ENCODE measurements at places on chromosomes 2 and 18.

DNA sequence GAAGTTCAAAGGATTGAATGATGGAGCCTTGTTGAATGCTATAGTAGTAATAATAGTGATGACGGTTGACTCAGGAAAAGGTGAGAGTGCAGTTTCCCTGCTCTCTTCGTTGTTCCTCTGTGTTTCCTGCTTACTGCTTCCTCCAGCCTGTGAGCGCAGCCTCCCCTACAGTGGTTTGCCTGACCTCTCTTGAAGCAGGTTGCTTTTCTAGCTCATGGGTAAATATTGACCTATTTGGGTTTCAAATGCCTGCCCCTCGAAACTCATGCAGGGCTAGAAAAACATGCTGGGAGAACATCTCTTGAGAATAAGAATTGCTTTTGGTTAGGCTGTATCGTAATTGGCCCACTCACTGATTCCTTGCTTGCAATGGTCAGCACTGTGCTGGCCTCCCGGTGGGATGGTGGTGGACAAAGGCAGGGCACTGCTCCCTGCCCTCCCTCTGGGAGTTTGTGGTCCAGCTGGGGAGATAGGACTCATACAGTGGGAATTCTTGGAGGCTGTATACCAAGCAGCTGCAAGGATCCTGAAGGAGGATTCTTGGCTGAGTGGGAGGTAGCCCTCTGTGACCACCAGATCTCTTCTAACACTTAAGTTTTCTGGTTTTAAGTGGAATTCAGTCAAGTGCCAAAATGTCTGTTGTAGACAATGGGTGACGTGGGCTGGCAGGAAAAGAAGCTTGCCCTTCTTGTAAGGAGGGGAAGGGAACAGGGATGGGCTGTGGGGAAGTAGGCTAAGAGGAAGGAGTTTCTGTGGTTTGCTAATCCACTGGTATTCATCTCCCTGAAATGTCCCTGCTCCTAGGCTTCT, 5.4 kb upstream of the RNF181 start:
- no peak for DNase-seq

DNA sequence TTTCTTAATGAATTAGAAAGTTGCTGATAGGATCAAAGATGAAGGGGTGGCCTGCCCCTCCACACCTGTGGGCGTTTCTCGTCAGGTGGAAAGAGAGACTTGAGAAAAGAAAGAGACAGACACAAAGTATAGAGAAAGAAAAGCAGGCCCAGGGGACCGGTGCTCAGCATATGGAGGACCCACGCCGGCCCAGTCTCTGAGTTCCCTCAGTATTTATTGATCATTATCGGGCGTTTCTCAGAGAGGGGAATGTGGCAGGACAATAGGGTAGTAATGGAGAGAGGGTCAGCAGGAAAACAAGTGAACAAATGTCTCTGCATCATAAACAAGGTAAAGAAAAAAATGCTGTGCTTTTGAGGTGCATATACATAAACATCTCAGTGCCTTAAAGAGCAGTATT, 144.3 kb downstream of the CCDC102B start:
- DNase-seq, result no peak

- DNase-seq, result no peak
These were observed 83.0 kb downstream of the STPG4 start for GRCh38 chr2:47072018-47072691.

- DNase-seq, result peak; percentile 52
These were observed 17.7 kb downstream of the MPP4 start for GRCh38 chr2:201680743-201681142.

DNA sequence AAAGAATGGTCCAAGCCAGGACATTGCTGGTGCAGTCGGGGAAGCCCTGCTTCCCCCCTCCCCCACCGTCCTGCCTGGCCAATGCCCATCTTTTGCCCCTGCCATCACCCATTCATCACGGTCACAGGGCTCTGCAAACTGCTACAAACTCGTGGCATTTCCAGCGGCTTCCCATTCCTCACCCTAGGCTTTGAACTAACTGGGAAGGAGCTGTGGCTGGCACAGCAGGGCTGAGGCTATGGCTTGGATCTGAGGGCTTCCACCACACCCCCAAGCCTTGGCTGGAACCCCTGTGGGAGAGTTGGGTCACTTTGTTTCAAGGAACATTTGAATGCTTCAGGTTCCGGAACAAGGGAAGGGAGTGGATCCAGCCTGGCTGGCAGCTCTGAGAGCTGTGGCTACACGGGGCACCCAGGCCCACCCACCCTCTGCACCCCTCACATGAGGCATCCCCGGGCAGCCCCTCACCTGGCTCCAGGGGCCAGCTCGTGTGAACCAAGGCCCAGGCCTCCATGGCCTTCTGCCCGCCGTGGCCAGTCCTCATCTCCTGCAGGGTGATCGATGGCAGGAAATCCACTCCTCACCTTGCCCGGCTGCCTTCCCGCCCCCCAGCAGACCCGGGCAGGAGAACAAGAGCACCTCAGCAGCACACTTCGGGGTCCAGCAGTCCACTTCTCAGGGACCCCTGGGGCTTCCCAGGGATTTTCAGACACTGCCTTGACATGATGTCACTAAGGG, 58.8 kb upstream of the OTOS start:
- no peak for DNase-seq

- no peak for DNase-seq
These were observed 57.2 kb downstream of the HS6ST1 start for GRCh38 chr2:128261245-128262128.

DNA sequence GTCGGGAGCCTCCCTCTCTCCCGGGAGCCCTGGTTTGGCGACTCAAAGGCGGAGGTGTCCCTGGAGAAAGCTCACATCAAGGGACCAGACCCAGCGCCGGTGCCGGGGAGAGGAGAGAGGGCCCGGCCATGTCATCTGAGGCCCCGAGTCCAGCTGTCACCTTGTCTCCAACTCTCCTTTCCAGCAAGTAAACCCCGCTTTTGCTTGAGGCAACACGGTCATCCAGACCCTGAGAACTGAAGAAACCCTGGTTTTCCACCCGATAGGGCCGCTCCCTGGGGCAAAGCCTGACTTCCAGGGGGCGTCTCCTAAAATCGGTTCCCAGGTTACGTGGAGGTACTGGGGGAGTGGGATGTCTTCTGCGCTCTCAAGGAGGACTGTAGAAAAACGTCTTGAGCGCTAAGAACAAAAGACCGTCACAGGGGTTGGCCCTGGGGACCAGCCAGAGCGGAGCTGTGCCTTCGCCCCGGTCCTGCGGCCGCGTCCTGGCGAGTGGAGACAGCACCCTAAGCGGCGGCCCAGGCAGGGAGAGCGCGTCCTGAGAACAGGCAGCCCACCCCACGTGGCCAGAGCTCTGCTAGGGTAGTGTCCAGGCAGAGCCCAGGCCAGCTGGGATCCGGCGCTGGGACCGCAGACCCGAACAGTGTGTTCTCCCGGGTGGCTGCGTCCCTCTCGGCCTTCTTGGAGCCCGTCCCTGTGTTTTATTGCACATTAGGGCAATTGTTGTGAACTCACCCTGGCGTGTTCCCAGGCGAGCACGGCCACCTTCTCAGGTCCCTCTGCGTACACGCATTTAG, 55.7 kb downstream of the TMEM18 start:
- DNase-seq, result no peak

Data from NT2/D1 (cell line).